ENCODE measurements at places on chromosomes 1 and 21.

GRCh38 chr1:51664421-51665240 lies 47.7 kb downstream of the OSBPL9 start:
- DNase-seq, result no peak

GRCh38 chr1:175273376-175274031 lies 80.9 kb upstream of the KIAA0040 start:
- DNase-seq, result no peak

DNA sequence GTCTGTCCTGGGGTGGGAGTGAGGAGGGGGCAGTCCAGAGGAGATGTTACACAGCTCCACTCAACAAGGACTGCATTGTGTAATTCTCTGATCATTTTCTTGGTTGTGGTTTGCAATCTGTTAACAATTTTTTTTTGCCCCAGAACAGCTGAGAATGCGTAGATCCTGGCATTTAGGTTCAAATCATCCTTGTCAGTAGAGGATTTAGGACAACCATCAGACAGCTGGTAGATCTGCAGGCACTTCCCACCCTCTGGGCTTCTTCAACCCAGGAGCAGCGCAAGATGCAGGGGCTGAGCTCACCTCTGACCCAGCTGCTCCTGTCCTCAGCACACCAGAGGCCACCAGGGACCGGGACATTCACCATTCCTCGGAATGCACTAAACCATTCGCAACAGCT lies 13.5 kb downstream of the BCAR3 start:
- DNase-seq, result no peak

- DNase-seq, result no peak
Measured at GRCh38 chr1:18350747-18351146, 130.0 kb upstream of the KLHDC7A start.

GRCh38 chr21:42566524-42567213 lies 53.0 kb downstream of the SLC37A1 start:
- no peak for DNase-seq

- peak; percentile 42 for DNase-seq
Measured at GRCh38 chr1:211643324-211644212, 31.9 kb downstream of the NEK2 start.

- DNase-seq, result no peak
Measured at GRCh38 chr1:18015719-18016118, 91.9 kb upstream of the IGSF21 start.

- no peak for DNase-seq
Measured at GRCh38 chr1:116740296-116740695, 13.9 kb upstream of the CD2 start.

DNA sequence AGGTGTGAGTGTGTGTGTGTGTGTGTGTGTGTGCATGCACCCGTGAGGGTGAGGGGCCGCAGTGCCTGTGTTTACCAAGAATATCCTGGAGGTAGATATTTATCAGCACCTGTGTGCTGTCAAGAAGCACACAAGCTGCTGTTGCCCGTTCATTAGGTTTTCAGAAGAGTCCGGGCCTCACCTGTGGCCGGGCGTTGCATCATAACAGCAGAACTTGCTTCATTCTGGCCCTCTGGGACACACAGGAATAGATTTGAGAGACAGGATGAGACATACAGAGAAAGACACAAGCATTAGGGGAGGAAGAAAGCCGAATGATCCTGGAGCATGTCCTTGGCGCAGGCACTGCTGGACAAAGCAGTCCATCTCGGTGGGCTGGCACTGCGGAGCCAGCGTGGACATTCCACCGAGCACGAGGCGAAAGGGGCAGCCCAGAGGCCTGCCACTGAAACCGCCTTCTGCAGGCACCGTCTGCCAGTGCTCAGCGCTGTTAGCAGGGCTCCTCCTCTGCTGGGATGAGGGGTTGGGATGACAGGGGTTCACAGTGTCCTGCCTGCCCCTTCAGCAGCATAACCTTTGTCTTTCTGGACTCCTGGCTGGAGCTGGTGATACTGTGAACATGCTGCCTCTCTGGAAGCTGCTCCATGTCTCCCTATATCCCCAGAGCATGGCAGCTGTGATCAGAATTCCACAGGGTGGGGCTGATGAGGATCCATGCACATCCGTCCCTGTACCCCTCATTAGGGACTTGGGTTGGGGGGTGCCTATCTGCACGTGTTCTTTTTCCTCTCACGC lies 81.1 kb downstream of the PEX14 start:
- no peak for DNase-seq

- DNase-seq, result no peak
Measured at GRCh38 chr1:172658871-172659453, at the start of gene FASLG. Gene FASLG (plus strand): TSS chr1:172659103. CDS start chr1:172659202, 99 bp downstream.

- no peak for DNase-seq
Measured at GRCh38 chr1:94092210-94092613, 28.7 kb downstream of the ABCA4 start.

- peak; percentile 83 for DNase-seq
Measured at GRCh38 chr1:212665241-212666115, 34.2 kb downstream of the BATF3 start.

DNA sequence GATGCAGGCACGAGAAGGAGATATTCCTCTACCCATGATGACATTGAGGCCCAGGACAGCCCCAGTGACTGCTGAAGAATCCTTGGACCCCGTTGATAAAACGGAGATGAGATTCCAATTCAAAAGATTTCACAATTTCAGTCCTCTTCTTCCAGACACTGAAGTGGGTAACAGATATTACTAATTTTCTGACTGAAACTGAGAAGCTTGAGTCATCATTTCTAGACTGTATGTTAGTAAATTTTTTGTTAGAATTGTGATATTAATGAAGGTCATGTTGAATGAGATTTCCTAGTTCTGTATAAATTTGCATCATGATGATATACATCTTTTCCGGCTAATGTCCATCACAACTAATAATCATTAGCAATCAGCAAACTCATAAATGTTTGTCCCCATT lies 185.8 kb downstream of the CHRM3 start:
- no peak for DNase-seq

DNA sequence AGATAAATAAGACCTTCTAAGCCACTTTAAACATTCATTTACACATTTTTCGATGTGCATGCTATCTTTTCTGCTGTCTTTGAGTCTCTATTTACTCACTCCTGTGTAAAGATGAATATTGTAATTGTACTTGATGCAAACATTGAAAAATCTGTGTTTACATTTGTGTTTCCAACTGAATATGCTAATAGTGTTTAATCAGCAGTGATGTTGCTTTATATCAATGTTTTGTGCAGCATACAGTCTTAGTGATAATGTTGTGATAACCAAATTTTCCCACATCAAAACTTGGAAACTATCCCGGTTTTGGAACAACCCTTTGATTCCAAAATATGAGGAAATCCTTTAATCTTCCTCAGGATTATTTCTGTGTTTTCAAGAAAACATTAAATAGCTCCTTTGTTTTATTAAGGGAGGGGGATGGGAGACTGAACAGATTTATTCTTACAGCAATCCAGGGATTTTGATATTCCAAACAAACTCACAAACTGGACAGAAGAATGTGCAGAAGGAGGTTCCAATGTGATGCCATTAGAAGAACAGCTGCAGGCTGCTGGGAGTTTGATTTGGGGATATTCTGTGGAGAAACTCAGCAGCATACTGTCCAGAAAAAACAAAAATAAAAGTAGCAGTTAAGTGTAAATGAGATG lies 248.0 kb downstream of the S1PR1 start:
- no peak for DNase-seq

Measured in ACHN (cell line).